Stimulated activated CD8-positive, alpha-beta memory T cell treated with anti-CD3 and anti-CD28 coated beads, Interleukin-15, amount 100 ng/mL, for 24 hours (primary cell): ENCODE measurements at places on chromosomes 2 and 18.

DNA sequence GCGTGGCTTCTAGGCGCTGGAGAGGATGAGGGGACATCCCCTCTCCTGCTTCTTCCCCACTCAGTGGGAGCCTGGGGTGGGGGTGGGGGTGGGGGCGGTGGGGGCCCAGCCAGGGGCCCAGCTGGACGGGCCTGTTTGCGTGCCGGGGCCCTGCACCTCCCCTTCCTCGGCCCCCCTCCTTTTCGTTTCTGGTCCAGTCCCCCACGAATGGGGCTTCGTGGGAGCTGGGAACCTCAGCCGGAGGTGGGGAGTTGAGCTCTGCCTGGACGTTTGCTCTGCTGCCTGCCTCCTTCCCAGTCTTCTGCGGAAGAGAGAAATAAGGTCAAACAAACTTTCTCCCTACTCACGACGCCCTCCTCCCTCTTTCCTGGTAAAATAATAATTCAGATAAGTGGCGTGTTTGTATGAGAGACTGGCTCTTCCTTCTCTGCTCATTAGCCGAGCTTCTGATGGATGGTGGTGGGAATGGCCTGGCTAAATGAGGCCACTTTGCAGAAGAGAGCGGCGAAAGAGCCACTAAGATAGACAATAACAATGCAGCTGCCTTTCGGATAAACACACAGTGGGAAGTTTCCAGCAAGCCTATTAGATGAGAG is 782 bp downstream of the MTA3 start:
- DNase-seq: no peak

GRCh38 chr2:55014962-55015939 is 35.0 kb downstream of the RTN4 start:
- no peak for DNase-seq

DNA sequence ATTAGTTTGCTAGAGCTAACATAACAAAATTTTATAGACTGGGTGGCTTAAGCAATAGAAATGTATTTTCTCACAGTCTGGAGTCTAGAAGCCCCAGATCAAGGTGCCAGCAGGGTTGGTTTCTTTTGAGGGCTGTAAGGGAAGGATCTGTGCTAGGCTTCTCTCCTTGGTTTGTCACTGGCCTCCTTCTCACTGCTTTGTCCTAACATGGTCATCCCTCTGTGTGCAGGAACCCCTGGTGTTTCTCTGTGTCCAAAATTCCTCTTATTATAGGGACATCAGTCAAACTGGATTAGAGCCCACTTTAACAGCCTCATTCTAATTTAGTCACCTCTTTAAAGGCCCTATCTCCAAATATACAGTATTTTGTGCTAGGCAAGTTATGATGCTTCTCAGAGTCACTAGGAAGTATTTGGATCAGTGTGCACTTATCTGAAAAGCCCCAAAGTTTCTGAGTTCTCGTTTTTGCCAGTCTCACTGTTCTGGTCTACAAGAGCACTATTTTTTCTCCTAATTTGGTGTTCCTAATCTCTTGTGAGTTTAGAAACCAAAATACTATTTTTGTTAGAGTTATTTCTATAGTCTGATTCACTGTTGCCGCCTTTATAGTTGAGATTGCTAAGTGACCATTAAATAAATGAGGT is 29.0 kb downstream of the ZC3H6 start:
- no peak for DNase-seq

- no peak for DNase-seq
Measured at GRCh38 chr18:907115-907884, 2.6 kb downstream of the ADCYAP1 start.

DNA sequence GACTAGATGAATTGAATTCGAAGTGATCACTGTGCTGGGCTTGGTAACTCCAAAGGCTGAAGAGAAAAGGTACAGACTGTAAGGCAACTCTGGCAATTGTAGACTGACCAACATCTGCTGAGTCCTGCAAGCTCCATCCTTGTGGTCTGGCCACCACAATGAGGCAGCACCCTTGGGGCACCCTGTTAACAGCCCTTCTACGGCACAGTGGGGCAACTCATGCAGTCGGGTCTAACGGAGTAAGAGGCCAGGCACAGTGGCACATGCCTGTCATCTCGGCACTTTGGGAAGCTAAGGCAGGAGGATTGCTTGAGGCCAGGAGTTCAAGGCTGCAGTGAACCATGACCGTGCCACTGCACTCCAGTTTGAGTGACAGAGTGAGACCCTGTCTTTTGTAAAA is 126.8 kb downstream of the ZAP70 start:
- no peak for DNase-seq

DNA sequence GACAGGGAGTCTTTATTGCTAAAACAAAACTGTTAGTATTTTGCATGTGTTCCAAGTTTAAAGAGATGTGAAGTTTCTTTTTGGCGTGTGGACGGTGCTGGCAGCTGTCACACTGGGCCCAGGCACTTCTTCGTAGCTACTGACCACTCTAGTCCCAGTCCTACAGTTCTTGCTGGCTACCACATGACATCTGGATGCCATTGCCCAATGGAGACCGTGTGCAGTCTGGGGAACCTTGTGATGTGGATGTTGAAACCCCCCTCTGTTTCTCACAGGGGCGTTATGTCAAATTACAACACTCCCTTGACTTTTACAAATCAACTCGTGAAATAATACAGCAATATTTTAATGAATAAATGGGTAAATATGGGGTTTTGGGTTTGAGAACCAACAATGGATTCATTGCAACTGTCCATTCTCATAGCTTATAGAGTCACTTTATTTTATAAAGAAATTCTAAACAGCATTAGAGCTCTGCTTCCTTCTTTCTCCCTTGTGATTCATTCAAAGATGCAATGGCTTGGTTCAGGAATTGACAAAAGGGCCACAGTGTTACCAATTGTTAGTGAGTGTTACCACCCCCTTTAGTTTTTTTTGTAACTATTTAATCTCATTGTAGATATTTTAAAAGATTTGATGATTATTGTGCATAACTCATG is 1.2 kb downstream of the GPD2 start:
- DNase-seq: no peak

GRCh38 chr2:151315381-151315903 is 26.0 kb upstream of the NMI start:
- no peak for DNase-seq

DNA sequence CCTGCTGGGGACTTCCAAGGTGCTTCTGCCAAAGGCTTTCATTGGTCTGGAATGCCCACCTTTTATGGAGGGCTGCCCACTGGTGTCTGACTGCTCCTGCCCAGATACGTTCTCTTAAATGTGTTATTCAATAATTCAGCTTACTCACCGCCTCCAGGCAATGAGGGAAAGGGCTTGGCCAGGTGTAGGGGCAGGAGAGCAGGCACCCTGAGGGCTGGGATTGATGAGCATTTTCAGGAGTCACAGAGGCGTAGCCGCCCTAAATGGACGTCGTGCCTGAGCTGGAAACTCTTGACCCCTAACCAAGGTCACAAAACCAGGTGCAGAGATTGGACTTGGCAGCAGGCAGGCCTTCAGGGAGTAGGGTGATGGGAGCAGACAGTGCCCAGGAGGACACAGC is 26.8 kb downstream of the MAL start:
- DNase-seq: no peak

DNA sequence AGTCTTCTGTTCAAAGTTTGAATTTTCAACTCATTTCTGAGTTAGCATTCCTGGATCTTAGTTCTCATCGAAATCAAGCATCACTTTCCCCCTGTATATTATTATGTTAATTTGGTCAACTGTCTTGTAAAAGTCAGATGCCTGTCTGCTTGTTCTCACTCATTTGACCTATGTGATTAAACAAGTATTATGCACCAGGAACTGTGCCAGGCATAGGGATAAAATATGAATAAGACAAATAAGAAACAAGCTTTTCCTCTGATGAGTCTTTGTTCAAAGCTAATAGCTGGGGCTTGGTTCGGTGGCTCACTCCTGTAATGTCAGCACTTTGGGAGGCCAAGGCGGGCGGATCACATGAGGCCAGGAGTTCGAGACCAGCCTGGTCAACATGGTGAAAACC is 19.7 kb upstream of the EMILIN2 start:
- DNase-seq: no peak

- DNase-seq: no peak
Measured at GRCh38 chr2:12397854-12398253, 318.9 kb upstream of the TRIB2 start.

DNA sequence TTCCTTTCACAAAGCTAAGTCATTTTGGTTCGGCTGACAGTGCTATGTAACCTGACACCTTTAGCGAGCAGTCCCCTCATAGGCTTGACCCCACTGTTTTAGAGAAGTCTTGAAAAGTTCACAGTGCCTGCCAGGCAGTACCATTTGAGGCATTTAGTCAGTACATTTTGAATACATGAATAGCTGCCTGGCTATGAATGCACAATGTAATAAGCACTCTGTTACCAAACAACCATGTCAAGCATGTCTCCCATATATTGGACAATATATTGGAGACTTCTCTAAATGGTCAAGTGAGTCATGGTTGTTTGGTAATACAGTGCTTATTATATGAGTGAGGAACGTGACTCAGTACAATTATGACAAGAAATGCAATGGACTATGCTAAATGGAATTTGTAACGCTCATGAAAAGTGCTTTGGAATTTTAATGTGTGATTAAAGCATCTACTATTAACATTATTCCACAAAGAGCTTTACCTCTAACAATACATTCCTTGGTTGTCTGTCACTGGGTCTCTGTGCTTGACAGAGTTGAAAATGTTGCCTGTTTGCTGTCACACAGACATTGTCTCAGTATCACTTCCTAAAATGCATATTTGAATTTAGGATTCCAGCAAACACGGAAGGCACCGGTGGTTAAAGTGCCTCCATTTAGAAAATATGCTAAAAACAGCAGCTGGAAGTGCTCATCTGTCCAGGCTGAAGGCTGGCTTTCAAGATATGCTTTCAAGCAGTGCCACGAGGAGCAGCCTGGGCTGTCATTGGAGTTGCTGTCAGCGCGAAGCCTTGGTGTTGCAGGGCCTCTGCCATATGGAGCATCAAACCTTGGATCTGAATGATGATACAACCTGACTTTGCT is 458.6 kb downstream of the FBXO15 start:
- no peak for DNase-seq

DNA sequence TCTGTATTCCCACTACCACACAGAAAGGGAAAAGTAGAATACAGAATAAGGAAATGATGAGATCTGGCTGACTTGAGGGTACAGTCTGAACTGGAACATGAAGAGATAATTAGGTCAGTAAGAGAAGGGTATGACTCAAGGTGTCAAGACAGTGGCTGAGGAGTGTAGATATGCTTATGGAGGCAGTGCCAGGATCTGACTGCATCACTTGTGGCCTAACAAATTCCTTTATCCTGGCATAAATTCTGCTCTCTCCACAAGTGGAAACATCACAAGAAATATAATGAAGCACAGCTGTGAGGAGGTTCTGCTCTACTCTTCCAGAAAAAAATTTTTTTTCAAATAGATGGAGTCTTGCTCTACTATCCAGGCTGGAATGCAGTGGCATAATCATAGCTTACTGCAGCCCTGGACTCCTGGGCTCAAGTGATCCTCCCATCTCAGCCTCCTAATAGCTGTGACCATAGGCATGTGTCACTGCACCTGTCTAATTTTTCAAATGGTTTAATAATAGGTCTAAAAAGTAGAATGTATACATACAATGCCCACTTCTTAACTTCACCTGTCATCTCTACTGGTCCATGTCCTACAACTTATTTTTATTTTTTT is 85.3 kb downstream of the C2orf74 start:
- DNase-seq: no peak

DNA sequence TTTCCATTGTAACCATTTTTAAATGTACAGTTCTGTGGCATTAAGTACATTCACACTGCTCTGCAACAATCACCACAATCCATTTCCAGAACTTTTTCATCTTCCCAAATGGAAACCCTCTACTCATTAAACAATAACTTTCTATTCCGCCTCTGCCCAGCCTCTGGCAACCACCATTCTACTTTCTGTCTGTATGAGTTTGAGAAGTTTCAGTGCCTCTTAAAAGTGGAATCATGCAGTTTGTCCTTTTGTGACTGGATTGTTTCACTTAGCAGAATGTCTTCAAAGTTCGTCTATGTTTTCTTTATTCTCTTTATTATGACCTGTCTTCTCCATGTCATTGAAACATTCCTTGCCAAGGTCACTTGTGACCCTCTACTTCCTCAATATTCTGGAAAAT is 22.0 kb upstream of the PELI1 start:
- no peak for DNase-seq

GRCh38 chr2:214593727-214594126 is 182.9 kb downstream of the VWC2L start:
- no peak for DNase-seq

- DNase-seq: no peak
Measured at GRCh38 chr2:235908826-235909225, 259.4 kb downstream of the GBX2 start.

DNA sequence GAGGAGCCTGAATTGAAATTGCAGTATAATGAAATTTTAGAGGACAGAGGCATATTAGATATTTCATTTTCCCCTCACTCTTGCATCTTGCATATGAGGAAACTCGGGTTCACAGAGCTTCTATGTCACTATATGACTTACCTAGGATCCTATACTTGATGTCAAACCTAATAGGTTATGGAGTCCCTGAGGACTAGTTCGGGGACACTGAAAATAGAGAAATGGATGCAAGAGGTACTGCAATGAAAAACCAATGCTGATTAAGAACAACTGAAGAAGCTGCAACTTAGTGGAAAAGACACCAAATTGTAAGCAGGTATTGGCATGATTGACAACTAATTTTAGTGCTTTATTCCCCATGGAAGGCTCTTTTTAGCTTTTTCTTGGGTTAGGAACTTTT is 210.1 kb downstream of the IKZF2 start:
- DNase-seq: no peak

DNA sequence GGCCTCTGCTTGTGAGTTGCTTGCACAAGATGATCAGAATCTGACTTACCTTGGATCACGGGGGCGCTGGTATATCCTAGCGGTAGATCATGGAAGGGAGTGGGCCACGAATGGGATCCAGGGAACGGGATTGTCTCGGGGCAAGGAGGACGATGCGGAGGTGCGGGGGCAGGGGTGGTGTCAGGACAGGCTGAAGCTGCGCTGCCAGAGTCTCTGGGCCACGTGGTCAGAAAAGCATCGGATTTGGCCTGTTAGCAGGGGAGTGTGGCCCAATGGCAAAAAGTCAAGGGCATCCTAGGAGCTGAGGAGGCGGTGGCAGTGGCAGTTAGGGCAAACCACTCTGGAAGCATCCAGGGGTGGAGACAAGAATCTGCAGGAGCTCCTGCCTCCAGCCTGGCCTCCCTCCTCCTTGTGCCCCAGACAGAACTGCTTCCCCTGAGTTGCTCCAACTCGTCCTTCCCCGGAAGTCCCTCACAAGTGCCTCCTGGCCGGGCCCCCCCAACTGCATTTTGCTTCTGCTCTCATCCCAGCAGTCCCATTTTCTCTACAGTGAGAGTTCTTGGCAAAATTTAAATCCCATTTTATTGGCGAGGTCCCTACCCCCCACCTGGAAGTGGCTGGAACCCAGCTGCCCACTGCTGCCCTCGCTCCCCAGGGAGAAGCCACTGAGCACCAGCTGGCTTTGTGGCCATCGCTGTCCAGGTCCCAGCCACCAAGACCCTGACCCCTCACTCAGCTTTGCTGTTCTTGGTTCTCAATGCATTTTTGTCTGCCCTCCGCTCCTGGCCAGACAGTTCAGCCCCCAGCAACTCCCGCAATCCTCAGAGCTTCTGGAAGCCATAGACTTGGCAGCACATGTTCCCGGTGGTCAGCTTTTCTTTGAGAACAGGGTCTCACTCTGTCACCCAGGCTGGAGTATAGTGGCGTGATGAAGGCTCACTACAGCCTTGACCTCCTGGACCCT is 5.6 kb upstream of the CCDC74B start:
- DNase-seq: no peak
